ENCODE measurements at places on chromosomes 1 and 21.

DNA sequence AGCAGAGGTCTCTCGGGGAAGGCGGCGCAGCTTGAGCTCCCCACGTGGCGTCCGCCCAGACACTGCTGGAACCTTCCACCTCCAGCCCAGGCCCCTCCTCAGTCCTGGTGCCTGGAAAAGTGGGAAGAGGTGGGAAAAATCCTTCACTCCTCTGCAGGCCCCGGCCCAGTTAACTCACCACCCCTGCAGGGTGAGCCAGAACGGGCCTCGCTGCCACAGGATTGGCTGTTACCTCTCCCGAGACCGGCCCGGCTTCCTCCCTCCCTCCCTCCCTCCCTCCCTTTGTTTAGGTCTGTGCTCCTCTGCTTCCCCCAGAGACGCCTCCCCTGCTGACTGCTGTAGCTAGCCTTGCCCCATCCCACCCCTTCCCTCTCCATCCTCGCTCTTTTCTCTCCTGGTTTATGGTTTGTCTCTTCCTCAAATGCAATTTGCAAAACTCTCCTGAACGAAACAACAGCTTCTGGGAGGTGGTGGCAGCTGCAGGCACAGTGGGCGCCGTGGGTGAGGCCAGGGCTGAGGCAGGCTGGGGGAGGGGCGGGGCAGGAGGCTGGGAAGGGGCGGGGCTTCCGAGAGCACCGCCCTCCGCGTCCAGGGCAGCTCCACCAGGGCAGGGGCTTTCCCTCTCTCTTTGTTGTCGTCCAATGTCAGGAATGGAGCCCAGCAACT, 6.5 kb downstream of the CAPN9 start:
- DNase-seq: no peak

GRCh38 chr1:76113446-76113845, 38.9 kb downstream of the ST6GALNAC3 start:
- DNase-seq: no peak

DNA sequence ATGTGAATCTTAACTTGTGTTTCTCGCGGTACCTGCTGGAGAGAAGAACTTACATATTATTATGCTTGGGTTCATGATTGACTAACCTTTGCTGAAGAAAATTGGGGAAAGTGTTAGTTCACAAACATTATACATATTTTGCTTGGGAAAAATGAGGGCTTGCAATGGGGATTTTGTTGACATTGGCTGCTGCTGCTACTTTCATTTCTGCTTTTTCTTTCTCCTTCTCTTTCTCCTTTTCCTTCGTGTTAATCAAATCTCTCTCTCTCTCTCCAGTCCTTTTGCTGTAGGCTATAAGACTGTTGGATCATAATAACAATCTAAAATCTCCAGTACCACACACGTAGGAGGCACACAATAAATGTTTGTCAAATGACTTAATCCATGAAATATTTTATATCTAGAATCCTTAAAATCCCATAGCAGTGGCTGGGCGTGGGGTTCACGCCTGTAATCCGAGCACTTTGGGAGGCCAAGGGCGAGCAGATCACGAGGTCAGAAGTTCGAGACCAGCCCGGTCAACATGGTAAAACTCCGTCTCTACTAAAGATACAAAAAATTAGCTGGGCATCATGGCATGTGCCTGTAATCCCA, 23.0 kb downstream of the IRF2BP2 start:
- no peak for DNase-seq

- no peak for DNase-seq
These were observed 60.4 kb downstream of the LEPR start for GRCh38 chr1:65480684-65481405.

DNA sequence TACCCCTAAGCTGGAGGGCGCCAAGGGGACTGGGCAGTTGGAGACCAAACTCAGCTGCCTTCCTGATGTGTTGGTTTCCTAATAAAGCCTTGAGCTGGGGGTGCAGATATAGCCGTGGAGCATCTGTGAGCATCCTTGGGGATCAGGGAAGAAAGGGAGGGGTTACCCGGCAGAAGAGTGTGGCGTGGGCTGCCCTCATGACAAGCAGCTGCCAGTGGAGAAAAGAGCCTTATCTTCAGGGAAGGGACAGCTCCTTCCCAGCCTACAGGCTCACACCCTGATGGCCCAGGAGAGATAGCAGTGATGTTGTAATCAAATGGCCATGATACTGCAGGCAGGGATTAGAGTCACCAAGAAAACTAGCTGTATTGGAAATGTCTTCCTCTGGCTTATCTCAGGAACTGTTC, 10.8 kb upstream of the NFASC start:
- no peak for DNase-seq

- no peak for DNase-seq
These were observed 156.6 kb upstream of the RAB4A start for GRCh38 chr1:229114315-229114714.

DNA sequence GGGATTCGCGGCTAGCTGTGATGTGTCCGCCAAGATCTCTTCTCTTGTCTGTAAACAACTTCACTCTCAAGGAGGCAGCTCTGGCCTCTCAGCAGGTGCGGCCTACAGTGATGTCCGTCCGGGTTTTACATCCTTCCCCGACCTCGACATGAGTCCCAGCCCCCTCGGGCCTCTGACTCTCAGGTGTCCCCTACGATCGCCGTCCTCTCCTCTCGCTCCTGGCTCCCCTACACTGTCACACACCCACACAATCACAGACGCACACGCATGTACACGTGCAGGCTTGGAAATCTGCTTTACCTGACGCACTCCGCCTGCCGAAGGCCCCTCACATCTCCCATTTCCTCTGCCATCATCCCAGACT, 797 bp upstream of the RSPH1 start:
- peak; percentile 15 for DNase-seq

GRCh38 chr1:217525773-217526490, 105.0 kb downstream of the GPATCH2 start:
- no peak for DNase-seq

- DNase-seq: no peak
These were observed 211.9 kb upstream of the VAMP3 start for GRCh38 chr1:7558921-7559869.

- DNase-seq: peak; percentile 26
These were observed 49.4 kb upstream of the DESI2 start for GRCh38 chr1:244603498-244603897.

DNA sequence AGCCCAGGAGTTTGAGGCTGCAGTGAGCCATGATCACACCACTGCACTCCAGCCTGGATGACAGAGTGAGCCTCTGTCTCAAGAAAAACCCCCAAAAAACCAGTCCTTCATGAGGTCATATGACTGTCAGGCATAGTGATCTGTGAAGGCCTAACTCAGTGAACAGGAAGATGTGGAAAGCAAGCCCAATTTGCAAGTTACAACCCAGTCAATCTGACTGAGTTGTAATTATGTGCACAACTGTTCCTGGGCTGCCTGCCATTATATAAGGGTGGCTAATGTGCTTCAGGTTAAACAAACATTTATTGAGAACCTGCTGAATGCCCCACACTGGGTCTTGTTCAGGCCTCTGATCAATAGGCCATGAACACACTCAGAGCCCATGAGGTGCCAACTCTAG, 38.2 kb upstream of the KIRREL1 start:
- DNase-seq: no peak

DNA sequence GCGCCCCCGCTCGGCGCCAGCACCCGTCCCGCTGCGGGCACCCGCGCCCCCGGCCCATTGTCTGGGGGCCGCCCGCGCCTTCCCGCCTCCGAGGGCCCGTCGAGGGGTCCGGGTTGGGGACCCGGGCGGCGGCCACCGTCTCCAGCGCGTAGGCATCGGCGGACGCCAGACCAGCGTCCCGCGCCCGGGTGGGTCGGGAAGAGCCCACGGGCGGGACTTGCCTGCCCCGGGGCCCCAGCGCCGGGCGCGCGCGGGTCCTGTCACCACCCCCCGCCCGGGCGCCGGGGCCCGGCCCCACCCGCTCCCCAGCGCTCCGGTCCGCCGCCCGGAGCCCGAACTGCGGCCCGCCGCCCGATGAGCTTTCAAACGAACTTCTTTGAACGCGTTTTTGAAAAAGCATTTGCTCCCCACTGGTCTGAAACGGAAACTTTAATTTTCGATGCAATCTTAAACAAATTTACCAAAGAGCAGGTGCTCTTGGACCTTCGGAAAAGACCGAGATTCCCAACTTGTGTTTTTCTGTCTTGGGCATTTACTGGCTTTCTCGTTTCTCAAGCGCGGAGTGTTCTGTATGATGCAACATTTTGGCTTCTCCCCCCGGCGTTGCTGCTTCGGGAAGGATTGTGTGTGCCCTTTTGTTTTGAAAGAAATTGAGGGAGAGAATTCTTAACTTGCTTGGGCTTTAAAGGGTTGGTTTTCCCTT, 615 bp downstream of the CLIC4 start:
- peak; percentile 47 for DNase-seq

GRCh38 chr1:28836421-28836956, 24.5 kb downstream of the OPRD1 start:
- no peak for DNase-seq

GRCh38 chr21:14547834-14548513, 1.9 kb upstream of the SAMSN1 start:
- DNase-seq: no peak

DNA sequence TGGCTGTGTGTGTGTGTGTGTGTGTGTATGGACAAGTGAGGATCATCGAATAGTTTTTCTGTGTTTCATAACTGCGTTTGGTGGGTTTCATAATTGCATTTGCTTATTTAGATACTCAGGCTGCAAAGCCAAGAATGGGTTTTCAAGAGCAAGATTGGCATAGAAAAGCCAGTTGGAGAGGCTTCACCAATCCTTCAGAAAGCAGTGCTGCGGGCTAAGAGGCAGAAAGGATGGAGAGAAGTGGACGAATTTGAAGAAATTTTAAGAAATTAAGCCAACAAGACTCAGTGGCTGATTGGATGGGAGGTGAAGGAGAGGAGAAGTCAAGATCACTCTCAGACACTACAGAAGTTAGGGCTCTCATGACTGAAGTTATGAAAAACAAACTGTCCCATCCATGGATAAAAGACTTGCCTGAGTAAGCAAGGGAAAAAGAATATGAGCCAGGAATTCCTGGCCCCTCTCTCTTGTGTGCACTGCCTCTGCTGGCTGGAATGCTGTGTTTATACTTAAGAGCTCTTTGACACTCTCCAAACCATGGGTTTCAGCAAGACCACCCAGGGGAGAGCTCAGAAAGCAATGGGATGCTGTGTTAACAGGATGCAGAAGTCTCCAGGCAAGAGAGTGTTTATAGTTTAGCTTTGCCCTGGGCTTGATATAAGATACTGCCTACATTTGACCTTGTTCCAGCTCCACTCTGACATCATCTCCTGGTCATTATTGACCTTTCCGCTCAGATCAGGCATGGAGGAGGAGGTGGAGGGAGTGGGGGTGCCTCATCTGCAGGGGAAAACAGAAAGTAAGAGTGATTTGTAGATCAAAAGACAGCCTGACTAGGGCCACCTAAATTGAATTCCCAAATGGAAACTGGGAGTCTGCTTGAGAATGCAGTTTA, 232.0 kb upstream of the PLXNA2 start:
- DNase-seq: peak; percentile 91

DNA sequence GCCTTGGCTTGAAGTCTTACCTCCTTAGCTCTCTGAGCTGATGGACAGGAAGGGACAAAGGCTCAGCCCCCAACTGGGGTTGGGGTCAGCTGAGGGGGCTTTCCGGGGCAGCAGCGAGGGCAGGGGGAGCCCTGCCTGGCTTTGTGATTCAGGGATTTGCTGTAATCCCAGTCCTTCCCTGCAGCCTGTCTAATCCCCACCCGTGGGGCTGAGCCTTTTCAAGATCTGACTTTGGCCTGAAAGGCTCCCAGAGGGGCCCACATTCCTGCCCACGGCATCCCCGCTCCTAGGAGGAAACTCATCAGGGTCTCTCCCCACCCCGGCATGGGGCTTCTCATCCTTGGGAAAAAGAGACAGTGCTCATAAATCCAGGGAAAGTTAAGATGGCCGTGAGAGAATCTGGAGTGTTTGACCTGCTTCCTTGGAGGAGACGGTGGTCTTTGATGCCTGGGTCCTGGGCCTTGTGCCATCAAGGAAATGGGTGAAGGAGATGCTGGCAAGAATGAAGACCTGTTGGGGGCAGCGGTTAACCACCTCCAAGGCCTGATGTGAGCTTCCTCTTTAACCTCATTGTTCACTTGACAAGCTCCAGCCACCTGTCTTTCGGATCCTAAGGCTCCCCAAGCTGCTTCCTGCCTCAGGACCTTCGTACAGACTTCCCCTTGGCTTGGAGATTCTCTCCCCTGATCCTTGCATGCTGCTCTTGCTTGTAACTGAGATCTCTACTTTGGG, 83.1 kb upstream of the WNT4 start:
- DNase-seq: no peak

GRCh38 chr1:183370399-183371058, 47.7 kb downstream of the NMNAT2 start:
- DNase-seq: peak; percentile 81

- peak; percentile 65 for DNase-seq
These were observed 93.4 kb upstream of the CSF3R start for GRCh38 chr1:36576118-36576517.

- DNase-seq: no peak
These were observed 230.7 kb downstream of the RPS6KC1 start for GRCh38 chr1:213281640-213282301.

GRCh38 chr1:163928069-163928468, 606.3 kb downstream of the NUF2 start:
- no peak for DNase-seq

DNA sequence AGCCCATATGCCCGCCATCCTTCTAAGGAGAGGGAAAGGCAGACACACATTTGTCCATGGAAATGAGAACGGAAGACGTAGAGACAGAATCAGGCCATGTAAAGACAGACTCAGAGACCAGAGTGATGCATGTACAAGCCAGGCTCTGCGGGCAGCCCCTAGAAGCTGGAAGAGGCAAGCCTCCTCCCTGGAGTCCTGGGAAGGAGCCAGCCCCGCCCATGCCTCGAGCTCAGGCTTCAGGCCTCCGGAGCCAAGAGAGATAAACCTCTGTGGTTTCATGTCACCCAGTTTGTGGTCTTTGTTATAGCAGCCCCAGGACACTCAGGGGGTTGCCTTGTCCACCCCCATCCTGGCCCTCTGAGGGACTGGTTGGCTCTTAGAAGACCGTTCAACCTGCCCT, 11.6 kb downstream of the PDE9A start:
- DNase-seq: no peak

- DNase-seq: no peak
These were observed 764 bp upstream of the SUMO3 start for GRCh38 chr21:44818640-44819011.

DNA sequence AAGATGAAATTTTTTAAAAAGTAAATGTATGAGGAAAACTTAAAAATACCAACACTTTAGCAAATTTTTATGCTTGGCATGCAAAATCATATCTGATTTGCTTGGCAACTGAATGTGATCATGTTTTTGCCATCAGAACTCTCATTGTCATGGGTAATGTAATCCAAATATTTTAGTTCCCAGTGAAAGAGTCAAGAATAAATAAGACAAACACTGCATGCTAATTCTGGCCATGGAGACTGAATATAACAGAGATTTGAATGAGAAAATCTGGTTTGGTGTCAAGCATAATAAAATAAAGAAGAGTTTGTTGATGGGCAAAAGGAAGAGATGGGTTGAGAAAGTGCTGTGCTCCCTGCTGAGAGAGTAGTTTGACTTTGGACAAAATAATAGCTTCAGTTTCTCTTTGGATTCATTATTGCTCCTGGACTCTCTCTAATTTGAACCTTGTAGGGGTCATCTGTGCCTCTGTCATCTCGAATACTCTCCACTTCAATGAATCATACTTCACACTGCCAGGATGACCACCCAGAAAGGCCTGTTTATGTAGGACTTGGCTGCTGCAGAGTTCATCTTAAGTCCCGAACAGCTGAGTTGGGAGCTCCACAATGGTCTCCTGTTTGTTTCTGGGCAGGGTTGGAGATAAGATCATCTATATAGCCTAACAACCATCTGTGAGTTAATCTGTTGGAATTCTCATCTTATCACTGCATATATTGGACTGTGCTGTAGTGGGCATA, 34.4 kb downstream of the ADAMTS1 start:
- no peak for DNase-seq
